ENCODE measurements at places on chromosomes 4 and X.

DNA sequence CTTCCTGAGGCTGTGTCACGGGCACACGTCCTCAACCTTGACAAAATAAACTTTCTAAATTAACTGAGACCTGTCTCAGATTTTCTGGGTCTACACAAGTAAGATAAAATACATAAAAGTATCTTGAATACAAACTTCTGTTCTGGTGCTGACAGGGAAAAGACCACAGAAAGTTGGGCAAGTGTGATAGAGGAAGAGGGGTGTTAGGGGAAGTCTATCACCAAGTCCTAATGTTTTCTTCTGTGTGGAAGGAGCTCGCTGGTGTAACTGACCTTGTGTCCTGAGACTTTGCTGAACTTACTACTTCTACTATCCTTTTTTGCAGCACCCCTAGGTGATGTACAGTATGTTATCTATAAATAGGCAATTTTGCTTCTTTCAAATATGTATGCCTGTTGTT is 97.0 kb upstream of the STIM2 start:
- no peak for DNase-seq

GRCh38 chr4:105426187-105426897 is 47.5 kb downstream of the PPA2 start:
- no peak for DNase-seq

DNA sequence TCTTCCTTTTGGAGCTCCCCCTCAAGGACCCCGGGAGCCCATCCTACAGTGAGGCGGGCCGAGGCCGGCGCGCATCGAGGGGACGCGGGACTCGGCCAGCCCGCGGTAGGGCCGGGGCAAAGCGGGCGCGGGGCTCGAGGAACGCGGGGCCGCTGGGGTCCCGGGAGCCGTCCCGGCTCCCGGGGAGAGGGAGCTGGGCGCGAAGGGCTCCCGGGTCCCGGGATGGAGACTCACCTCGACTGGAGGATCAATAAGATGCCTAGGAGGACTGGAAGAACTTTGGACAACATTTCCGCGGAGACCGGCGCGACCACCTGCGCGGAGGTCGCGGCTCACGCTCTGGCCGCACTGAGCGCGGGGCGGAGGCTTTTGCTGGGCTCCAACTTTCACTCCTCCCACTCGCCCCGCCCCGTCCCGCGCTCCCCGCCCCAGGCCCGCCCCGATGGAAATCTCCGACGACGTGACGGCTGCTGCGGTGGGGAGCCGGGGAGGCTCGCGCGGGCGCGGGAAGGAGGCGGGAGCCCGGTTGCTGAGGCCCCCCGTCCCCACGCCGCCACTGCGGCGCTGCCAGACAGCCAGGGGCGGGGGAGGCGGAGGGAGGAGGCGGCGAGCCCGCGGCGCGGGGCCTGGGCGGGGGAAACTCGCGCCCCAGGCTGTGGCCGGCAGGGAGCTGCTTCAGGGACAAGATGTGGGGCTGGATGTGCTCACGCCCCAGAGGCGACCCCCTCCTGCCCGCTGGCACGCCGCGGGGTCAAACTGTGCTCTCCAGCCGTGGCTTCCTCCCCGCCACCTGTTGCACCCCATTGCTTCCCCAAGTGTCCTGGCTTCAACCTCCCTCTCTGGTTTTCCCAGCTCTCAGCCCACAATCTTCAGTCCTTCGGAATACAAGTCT is at the start of gene GABRE:
GABRE (minus strand) TSS at position 341 of the 892 bp plus-strand sequence; CDS start at position 290, 51 bp downstream.
- no peak for DNase-seq

- no peak for DNase-seq
Measured at GRCh38 chr4:2791518-2792395, 1.1 kb upstream of the SH3BP2 start.

DNA sequence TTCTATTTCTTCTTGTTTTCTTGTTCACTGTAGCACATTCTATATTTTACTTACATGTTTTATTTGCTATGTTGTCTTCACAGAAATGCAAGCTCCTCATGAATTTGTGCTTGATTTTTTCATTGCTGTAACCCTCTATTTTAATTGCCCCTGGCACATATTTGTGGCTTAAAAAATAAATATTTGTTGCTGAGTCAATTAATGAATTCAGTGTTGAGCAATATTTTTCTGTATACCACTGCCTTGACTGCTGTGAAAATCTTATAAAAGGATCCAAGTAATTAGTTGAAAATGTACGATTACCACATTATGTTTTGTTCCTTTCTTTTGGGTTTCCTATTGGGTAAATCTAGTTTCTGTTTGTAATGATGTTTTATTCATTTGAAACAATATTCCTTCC is 68.5 kb downstream of the FAM47A start:
- no peak for DNase-seq

Measured in substantia nigra (tissue), 51 donors.